ENCODE measurements at places on chromosomes 13 and 19.

DNA sequence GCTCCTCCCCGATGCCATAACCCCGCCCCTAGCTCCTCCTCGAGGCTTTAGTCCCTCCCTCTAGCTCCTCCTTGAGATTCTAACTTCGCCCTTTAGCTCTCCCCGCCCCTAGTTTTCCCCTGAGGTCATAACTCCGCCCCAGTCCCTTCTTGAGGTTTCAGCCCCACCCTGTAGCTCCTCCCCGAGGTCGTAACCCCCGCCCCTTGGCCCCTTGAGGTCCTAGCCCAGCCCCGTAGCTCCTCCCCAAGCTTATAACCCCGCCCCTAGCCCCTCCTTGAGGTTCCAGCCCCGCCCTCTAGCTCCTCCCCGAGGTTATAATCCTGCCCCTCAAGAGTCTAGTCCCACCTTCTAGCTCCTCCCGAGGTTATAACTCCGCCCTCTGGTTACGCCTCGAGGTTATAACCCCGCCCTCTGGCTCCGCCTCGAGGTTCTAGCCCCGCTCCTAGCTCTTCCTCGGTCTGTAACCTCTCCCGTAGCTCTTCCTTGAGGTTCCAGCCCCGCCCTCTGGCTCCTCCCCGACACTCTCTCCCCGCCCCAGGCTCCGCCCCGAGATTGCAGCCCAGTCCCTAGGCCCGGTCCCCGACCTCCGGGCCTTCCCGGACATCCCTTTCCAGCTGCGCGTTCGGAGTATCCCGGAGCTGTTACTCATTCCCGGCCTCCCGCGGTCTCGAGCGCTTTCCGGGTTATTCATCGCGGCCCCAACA, 1.4 kb downstream of the PLAUR start:
- peak; percentile 100 for DNase-seq

GRCh38 chr13:71524613-71525304, 342.2 kb downstream of the DACH1 start:
- no peak for DNase-seq

DNA sequence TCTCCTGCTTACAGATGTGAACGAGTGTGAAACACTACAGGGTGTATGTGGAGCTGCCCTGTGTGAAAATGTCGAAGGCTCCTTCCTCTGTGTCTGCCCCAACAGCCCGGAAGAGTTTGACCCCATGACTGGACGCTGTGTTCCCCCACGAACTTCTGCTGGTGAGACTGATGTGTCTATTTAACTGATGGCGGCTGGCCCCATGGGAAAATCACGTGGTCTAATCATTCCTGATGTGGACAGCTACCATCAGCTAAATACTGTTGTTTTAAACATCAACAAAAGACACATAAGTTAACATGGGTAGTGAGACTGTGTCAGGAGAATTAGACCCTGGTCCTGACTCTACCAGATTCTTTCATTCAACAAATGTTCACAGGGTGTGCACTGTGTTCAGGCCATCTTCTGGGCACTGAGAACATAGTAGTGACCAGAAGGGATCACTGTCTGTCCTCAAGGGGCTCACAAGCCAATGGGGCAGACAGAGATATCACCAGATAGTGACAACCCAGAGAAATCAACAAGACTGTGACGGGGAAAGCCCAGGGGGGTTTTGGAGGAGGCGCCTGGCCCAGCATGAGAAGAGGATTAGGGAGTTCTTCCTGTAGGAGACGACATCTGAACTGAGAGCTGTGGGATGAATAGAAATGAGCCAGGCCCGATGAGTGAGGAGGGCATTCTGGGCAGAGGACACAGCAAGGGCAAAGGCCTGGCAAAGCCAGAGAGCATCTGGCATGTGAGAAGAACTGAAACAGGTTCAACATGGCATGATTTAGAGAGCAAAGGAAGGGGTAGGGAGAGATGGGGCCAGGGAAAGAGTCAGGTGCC, 18.4 kb downstream of the LTBP4 start:
- DNase-seq = no peak

- DNase-seq = no peak
Measured at GRCh38 chr19:51552996-51553725, 17.9 kb upstream of the ZNF175 start.

- no peak for DNase-seq
Measured at GRCh38 chr13:82370316-82370715, 1512.0 kb downstream of the SLITRK1 start.

DNA sequence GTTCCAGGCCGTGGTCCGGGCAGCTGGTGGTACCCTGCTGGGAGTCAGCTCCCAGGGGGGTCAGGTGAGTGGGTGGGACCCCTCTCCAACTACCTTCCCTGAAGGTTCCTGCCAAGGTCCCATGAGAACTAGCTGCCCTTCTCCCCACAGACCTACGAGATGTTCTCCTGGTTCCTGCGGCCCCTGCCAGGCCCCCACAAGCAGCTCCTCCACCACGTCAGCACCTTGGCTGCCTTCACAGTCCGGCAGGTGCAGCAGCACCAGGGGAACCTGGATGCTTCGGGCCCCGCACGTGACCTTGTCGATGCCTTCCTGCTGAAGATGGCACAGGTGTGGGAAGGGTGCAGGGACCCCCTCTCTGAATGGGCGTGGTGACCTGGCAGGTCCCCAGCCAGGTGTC, 5.5 kb downstream of the CYP2S1 start:
- DNase-seq = no peak

DNA sequence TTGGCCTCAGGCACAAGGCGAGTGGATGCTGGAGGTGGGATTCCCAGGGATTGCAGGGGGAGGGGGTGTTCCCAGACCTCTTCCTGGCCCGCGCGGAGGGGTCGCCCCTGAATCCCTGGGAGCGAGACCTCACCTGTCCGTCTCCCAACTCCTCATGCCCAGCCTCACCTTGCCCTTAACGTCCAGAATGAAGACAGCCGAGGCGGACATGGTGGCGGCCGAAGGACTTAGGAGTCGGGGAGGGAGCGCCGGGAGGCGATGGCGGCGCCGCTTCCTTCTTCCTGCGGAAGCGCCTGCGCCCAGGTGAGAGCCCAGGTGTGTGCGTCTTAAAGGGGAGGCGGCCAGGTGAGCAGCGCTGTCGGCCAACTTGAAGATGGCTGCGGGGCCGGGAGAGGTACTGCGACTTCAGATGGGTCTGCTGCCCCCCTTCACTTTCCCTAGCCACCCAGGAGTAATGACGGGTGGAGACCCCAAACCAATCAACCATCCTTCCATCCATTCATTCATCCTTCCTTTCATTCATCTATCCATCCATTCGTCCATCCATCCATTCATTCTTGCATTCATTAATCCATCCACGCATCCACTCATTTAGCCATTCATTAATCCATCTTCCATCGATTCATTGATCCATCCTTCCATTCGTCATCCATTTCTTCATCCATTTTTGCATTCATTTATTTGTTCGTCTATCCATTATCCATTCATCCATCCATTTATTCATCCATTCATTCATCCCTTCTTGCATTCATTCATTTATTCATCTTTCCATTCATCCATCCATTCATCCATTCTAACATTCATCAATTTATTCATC, at the start of gene AP1M2:
AP1M2 (minus strand) TSS at position 291 of the 817 bp plus-strand sequence; CDS start at position 210, 81 bp downstream.
- no peak for DNase-seq

Measured in stimulated activated naive CD4-positive, alpha-beta T cell (primary cell).